Stimulated activated CD8-positive, alpha-beta memory T cell treated with anti-CD3 and anti-CD28 coated beads, Interleukin-4, amount 100 ng/mL, for 1 hour (primary cell): ENCODE measurements at places on chromosomes 12 and 14.

GRCh38 chr12:685388-685787, 22.1 kb upstream of the NINJ2 start:
- DNase-seq = peak; percentile 67

GRCh38 chr12:65536351-65536750, 257.9 kb downstream of the MSRB3 start:
- DNase-seq = no peak

DNA sequence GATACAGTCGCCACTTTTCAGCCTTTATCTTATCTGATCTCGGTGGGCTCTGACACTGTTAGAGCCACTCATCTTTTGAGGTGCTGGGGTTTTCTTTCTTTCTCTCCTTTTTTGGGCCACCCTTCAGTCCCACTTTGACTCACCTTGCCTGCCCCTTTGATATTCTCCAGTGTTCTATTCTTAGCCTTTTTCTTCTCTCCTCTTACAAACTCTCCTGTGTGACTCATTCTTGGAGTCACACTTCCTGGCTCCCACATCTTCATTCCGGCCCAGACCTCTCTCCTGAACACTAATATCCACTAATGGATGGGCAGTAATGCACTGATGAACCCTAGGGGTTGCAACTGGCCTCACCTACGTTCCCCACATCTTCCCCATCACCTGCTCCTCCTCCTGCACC, 2.2 kb upstream of the DCD start:
- DNase-seq = no peak

GRCh38 chr14:83485591-83485990, 1951.9 kb upstream of the SEL1L start:
- DNase-seq = no peak

GRCh38 chr12:112979041-112979680, 842 bp downstream of the OAS2 start:
- no peak for DNase-seq

- DNase-seq = no peak
Observed at GRCh38 chr14:67556671-67557070, 23.6 kb downstream of the PLEKHH1 start.

GRCh38 chr12:15719230-15719629, 70.0 kb downstream of the EPS8 start:
- DNase-seq = no peak

- no peak for DNase-seq
Observed at GRCh38 chr12:85562765-85563164, 273.4 kb downstream of the RASSF9 start.

GRCh38 chr12:2960390-2960956, 1.3 kb downstream of the TEAD4 start:
- no peak for DNase-seq

DNA sequence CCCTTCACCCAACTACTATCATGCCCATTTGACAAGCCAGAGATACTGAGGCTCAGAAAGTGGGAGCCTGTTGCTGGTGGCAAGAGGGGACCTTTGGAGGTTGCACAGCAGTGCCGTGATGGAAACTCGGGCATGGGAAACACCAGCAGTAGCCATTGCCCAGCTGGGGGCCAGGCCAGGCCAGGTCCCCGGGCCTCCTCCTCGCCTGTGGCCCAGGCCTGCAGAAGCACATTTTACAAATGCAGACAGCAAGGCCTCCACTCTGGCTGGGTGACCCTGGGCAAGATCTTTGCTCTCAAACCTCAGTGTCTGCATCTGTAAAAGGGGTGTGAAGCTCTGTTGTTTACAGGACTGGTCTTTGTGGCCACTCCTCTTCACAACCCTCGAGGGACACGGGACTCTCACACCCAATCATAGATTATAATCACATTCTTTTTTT, 4.5 kb upstream of the SH2B3 start:
- no peak for DNase-seq

- no peak for DNase-seq
Observed at GRCh38 chr12:10362828-10363657, 26.8 kb downstream of the KLRK1 start.

DNA sequence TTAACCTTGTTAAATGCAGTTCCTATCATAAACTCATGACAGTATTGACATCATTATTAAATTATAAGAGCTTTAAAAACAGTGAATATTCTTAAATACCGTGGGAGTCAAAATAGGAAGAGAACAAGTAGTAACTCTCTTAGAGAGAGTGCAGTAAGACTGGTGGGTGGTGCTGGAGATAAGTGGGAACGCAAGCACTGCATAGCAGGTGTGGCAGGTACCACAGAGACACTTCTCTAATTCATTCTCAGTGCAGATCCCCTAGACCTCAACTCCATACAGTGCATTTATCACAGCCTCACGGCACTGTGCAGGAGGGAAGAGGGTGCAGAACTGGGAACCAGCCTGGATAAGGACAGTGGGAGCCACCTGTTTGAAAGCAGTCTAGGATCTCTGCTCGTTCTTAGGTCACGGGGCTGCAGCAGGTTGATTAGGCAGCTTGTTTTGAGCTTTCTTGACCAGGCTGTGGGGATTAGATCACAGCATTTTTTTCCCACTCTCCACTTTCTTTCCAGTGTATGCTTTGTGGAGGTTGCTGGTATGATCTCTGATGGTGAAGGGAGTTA, 165.6 kb downstream of the PRKCH start:
- no peak for DNase-seq

DNA sequence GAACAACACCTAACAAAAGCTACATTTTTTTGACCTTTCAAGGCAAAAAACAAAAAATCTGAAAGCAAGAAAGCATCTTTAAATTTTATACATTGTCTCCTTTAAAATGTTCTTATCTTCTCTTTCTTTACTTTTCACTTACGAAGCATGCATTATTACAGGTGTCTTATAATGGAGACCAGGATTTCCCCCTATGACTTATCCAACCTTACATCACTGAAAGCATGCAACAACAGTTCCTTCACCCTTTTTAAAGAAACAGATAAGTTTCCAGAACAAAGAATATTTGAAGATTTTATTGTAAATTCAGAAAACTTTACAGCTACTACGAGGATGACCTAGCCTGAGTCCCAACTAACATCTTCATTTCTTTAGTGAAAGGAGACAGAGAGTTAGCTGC, 277.2 kb downstream of the AKAP6 start:
- DNase-seq = no peak

GRCh38 chr12:1655225-1655788, 26.3 kb downstream of the WNT5B start:
- DNase-seq = no peak

DNA sequence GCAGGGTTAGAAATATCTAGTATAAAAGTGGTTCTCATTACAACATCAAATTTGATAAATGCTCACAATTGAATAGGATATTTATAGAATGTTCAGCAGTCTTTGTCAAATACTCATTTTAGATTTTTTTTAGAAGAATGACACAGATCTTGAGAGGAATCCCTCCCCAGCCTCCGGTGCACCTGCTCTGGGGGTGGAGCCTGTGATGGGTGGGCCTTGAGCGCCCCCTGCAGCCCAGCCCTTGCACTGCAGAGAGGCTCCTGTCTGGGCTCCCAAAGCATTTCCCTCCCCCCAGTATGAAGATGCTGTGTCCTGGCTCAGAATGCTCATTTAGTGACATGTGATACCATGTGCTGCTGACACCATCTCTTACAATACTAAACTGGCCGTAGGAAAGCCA, 792.3 kb downstream of the TMEM121 start:
- DNase-seq = no peak

- DNase-seq = no peak
Observed at GRCh38 chr14:58501214-58501816, 73.8 kb downstream of the KIAA0586 start.

- DNase-seq = no peak
Observed at GRCh38 chr12:127294651-127295210, 972.2 kb upstream of the TMEM132C start.

- DNase-seq = no peak
Observed at GRCh38 chr12:121613462-121613861, 12.9 kb upstream of the ORAI1 start.

GRCh38 chr14:76537906-76538647, 162.1 kb downstream of the ESRRB start:
- no peak for DNase-seq

GRCh38 chr14:90571149-90571947, 174.5 kb downstream of the CALM1 start:
- DNase-seq = no peak

DNA sequence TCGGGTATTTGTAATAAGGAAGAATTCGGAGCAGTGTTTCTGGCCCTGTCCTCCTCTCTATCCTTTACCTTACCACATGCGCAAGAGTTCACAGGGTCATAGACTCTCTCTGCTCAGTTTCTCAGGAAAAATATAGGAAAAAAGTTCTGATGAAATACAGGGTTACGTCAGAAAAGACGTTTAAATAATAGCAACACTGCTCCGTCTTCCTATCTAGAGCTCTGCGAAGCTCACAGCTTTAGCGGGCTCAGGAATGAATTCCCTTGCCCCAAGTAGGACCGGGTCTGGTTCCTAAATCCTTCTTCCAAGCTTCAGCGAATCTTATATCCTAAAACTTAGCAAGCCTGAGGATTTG, 365 bp downstream of the CCDC59 start:
- no peak for DNase-seq

GRCh38 chr12:20368114-20368650, at the start of gene PDE3A:
Gene PDE3A (plus strand): TSS chr12:20368537. CDS start chr12:20369285, 748 bp downstream.
- no peak for DNase-seq

GRCh38 chr12:52342781-52343490, 21.7 kb upstream of the KRT83 start:
- no peak for DNase-seq

DNA sequence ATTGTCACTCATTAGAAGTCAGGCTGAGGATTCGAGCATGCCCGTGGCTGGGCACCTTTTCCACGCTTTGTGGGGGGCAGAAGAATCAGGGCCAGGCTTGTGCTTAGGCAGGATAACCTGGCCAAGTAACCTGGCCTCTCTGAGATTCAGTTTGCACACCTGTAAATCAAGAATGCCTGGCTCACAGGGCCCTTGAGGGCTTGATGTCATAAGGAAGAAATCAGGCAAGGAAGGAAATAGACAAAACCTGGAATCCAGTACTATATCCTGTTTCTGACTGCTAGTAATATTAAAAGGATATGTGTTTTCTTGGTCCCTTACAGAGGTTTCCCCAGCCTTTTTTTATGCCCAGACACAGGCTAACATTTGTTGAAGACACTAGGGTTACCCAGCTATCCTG, 91.9 kb downstream of the SAMD4A start:
- DNase-seq = no peak

DNA sequence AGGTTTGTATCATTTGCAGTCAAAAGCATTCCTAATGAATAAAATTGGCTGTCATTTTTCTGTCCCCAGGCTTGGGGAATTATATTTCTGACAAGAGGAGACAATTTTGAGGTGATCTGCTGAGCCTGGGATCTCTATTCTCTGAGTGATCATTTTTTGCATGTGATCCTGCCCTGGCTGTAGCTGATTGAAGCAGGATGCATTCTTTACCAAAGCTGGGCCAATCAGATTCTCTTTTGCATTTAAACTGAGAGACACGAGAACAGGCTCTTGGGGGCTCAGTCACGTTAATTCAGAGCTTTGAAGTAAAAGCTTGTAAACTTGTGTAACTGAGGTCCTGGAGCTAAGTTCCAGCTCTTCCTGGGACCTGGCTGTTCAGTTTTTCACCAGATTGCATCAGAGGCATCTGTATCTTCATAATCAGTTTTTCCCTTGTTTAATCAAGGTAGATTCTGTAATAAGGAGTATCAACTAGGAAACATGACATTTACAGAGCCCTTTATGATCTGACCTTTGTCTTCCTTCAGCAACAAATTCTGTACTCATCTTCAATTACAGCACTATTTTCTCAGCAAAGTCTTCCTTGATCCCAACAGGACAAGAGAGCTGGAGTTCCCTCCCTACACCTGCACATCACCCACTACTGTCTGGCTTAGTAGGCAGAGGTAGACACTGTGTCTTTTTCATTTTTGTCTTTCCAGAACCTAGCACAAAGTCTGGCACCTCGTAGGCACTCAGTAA, 35.0 kb upstream of the MANSC4 start:
- no peak for DNase-seq

DNA sequence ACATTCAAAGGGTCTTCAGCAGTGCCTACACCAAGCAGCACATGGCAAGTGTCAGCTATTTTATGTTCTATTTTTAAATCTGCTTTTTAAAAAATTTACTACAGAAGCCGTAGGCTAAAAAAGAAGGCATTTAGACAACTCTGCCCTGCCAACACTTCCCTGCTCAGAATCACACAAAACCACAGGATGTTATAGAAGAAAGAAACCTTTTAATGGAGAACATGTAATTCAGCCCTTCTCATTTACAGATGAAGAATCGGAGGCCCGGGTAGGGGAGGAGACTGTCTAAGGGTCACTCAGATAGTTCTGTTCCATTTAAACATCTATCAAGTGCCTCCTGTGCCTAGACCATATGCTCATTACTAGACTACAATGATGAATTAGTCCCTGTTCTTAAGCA, 171.8 kb upstream of the NTF3 start:
- no peak for DNase-seq

DNA sequence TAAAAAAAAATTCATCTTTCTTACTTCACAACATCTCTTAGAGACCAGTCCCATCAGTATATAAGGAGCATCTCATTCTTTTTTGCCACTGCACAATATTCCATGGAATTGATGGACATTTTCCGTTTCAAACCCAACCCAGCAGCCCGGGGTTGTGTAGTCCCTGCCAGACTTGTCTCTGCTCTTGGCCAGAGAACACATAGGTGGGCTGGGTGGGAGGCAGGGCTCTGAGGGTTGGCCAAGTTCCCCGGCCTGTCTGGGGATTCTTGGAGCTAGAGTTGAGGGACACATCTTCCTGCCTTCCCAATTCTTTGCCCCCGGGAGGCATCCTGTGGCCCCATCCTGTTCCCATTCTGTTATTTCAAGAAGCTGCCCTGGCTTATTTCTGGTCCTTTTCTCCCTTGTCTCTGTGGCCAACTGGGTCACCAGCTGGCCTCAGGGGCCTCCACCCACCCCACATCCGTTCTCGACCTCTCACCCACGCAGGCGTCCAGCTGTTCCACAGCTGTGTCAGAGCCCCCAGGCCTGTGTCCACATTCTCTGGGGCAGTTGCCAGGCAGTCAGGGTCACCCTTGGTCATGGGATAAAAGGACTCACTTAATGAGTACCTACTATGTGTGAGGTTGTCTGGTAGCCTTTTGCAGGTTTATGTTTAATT, 52.0 kb upstream of the CCDC63 start:
- DNase-seq = no peak

DNA sequence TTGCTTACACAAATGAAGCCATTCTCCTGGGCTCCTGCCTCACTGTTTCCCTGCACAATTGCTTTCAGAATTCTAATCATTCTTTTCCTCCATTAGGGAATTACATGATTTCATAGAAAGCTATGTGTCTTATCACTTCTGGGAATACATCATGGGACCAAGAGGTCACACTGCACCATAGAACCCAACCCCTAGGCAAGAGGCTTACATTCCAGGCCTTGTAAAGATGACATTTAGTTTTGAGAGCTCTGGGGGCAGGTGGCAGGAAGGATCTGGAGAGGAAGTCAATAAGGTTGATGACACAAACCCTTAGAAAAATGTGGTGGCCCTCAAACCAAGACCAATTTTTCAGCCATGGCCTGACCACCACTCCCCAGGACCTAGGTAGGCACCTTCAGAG, 57.1 kb downstream of the NUAK1 start:
- no peak for DNase-seq

- peak; percentile 3 for DNase-seq
Observed at GRCh38 chr12:98594050-98594835, 757 bp downstream of the SLC25A3 start.

- no peak for DNase-seq
Observed at GRCh38 chr12:22334410-22335100, at the start of gene ST8SIA1. Gene ST8SIA1 (minus strand): TSS chr12:22334707. CDS start chr12:22334232, 475 bp downstream.

GRCh38 chr12:71436696-71437095, 2.9 kb upstream of the LGR5 start:
- no peak for DNase-seq
